ENCODE measurements at places on chromosomes 11 and 22.

- DNase-seq = no peak
Observed at GRCh38 chr11:72598906-72599305, 75.3 kb downstream of the PDE2A start.

DNA sequence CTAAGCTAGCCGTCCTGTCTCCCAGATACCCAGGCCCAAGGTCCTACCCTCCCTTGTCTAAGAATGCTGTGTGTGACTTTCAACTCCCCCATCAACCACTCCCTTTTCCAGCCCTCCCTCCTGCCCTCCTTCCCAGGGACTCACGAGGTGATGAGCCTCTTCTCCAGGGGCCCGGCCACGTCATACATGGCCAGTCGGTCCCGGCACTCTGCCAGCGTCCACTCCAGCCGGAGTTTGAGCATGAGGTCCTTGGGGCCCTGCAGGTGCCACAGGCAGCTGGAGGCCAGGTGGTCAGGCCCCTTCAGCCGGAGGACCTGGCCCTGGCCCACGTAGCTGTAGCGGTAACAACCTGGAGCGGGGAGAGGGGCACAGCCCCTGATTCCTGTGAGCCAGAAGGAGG lies 20.1 kb downstream of the TMPRSS6 start:
- no peak for DNase-seq

GRCh38 chr11:23453522-23453921 lies 593.2 kb upstream of the CCDC179 start:
- no peak for DNase-seq

- no peak for DNase-seq
Observed at GRCh38 chr11:108221371-108221770, 1.1 kb downstream of the NPAT start.

- no peak for DNase-seq
Observed at GRCh38 chr22:39545386-39546365, 13.1 kb upstream of the RPS19BP1 start.

DNA sequence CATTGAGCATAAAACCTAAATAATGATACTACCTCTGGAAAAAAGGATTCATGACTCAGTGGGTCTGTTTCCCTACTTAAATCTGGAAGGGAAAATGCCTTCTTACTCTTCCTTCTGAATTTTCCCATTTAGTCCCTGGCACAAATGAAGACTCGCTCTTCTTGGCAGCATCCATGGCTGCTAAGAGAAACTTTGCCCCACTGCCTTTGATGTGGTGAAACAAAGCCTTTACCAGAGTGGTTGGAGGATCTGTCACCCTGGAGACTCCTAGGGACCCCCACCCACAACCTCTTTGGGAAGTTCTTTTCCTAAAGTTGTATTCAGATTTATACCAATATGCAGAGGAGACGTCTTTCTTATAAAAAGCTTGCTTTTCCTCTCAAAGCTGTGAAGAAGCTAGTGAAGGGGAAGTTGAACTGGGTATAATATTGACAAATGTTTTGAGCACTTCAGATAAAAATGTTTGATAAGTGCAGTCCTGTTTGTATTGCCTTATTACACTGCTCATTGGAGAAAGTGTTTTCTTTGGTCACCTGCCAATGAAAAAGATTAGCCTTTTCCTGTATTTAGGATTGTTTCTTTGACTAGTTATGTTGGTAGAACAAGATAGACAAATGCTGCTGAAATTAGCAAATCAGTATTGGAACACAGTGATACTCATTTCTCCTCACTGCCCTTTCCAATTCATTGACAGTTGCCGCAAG lies 77.3 kb downstream of the ARFGAP2 start:
- no peak for DNase-seq
